ENCODE measurements at places on chromosomes 11 and 22. TPM values are rescaled to one million over a fixed set of nuclear protein-coding genes. Genes with fewer than 3 reads are reported as not detected.

GRCh38 chr11:7524462-7525235, 10.8 kb downstream of the PPFIBP2 start:
- DNase-seq = no peak

DNA sequence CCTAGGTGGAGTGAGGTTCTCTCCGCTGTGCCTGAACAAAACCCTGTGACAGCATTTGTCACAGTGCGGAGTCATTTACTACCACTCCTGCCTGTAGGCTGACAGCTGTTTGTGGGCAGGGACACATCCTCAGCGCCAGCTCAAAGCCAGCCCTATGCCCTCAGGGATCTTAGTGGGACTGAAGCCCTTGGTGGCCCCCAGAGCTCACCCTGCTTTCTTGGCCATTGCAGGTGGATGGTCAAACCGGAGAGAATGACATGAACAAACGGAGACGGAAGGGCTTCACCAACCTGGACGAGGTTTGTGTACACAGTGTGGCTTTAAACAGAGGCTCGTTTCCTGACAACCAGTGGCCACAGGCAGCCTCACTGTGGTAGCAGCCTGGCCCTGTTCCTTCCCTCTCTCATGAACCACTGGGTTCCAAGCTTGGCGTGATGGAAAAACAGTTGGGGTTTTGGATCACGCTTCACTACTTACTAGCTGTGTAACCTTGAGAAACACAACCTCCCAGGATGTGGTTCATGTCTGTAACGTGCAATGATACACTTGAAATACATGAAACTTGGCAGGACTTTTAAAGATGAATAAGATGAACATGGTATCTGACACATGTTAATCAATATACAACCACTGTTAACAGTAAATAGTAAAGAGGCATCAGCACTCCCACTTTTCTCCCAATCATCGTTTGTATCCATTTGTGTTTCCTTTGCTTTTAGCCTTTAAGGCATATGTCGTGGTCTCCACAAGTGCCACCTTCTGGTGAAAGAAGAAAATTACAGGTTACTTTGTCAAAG, 125.8 kb downstream of the MICAL2 start:
- DNase-seq = no peak

DNA sequence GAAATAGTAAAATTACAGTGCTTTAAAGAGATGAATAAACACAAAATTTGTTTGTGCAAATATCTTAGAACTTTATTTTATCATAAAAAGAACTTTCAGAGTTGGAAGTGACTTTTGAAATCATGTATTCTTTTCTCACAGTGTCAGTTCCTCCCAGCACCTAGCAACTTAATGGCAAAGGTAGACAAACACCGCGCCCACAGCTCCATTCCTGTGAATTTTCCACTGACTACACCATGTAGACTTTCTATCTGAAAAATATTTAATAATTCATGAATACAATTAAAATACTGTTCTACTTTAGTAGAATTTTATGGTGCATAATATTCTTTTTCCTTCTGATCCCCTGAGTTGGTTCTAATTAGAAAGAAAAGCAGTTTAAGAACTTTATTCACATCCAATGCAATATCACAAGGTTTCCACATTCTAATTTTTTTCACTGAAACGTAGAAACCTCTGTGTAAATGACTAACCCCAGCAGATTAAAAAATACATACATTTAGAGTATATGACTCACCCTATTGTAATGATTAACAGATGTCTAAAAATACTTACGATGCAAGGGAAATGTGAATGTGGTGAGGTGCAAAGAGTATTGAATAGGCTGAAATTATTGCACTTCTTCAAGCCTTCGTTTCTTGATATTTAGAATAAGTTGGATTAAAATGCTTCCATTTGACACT, 218.2 kb upstream of the CCDC179 start:
- no peak for DNase-seq

- no peak for DNase-seq
Observed at GRCh38 chr11:73173755-73174494, 31.8 kb upstream of the FCHSD2 start.

- no peak for DNase-seq
Observed at GRCh38 chr11:2685566-2686359, 14.0 kb downstream of the KCNQ1OT1 start.

DNA sequence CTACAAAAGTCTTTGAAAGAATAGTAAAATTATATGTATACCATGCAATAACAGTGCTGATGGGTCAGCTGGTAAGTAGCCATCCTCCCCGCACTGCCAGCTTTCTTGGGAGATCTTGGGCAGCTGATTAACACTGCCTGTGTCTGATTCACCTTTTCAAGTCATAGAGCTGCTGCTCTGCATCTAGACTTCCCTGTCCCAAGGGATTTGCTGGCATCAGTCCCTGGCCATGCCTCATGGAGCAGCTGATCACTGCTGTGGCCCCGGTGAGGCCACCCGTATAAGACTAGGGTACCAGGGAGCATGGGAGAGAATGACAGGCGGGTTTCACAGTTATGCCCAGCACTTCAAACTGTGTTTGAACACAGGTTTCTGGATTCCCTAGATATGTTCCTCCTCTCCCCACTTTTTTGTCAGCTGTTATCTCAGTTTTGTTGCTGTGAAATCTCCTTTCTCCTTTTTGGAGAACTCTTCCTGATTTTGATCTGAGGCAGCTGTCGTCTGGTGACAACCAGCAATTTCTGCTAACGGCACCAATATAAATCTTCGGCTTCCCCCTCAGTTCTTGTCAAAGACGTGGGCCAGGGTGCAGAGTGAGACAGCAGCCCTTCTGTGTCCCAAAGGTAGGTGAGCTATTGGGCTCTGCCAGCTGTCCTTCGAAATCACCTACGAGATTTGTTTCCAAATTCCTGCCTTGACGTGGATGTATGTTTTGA, 438.9 kb downstream of the NTM start:
- no peak for DNase-seq

The MSANTD4 gene
- total RNA-seq = 23.2 TPM

DNA sequence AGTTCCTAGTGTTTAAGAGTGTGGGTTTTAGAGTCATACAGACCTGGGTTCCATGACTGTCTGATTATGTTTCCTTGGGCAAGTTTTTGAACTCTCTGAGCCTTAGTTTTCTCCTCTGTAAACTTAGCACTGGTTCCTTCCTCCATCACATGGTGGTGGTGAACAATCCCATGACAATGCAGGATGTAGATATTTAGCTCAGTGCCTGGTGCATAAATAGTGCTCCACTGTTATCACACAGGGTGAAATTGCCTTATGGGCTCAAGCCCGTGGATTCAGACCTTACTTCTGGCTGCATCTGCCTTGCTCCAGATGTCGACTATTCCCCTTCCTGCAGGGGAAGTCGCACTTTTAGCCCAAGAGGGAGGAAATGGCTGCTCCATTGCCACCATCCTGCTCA, 62.7 kb downstream of the LDLRAD3 start:
- no peak for DNase-seq

DNA sequence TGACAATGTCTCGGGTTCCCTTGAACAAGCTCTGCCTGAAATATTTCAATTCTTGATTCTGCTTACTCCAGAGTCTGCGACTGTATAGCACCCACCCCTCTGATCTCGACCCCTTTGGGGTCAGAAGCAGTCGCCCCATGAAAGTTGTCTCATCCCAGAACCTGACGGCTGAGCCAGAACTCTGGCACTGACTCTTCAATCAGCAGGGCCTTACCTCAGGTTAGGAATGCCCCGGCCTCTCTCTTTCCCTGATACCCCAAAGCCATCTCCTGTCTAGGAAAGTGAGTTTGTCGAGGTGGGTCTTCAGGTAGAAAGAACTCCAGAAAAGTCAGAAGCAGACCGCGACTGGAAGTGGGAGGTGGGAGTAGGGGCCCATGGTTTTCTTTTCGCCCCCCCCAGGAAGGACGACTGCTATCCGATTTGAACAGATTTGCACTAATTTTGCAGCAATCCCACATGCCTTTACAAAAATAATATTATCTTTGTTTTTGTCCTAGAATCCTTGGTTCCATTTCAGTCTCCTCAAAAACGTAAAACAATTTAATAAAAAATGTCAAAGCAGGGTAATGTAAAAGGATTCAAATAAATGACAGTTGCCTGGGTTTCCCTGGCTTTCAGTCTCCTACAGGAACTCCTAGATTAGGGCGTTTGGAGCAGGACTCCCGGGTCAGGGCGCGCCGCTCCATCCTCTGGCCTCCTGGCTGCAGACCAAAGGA, 898 bp upstream of the ROBO3 start:
- DNase-seq = no peak

DNA sequence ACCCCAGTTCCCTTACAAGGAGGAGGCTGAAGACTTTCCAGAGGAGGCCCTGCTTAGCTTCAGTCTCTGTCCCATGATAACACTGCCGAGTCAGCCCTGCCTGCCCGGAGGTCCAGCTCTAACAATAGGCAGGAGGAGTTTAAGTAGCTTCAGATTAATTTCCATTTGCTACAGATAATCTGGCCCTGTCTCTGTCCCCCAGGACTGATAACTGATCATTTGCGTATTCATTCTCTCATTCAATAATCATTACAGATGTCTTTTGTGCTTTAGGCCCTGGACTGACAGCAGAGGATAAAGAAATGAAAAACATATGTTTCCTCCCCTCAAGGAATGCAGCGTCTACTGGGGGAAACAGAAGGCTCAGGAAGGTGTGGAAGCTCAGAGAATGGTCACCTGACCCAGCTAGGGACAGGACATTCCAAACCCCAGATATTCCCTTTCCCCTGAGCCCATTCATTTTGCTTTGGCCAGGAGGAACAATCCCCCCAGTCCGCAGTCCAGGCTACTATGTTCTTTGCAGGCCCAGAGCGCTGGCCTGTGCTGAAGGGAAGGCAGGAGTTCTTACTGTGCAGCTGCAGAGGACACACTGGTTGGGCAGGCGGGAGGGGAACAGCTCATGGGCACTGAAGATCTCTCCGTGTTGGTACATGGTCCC, 20.8 kb downstream of the CHRDL2 start:
- DNase-seq = no peak

GRCh38 chr22:46968359-46968740, 205.9 kb downstream of the TBC1D22A start:
- no peak for DNase-seq

The RAB38 gene
- total RNA-seq = not detected

GRCh38 chr22:46547883-46548244, 10.4 kb upstream of the CELSR1 start:
- DNase-seq = no peak

- DNase-seq = no peak
Observed at GRCh38 chr11:33344611-33345010, 87.4 kb downstream of the HIPK3 start.

Measured in omental fat pad (tissue), 4 donors.